ENCODE measurements at places on chromosomes 2 and 18. TPM values are rescaled to one million over a fixed set of nuclear protein-coding genes. Genes with fewer than 3 reads are reported as not detected.

- no peak for DNase-seq
These were observed 1023.2 kb downstream of the BCL11A start for GRCh38 chr2:59530258-59530657.

DNA sequence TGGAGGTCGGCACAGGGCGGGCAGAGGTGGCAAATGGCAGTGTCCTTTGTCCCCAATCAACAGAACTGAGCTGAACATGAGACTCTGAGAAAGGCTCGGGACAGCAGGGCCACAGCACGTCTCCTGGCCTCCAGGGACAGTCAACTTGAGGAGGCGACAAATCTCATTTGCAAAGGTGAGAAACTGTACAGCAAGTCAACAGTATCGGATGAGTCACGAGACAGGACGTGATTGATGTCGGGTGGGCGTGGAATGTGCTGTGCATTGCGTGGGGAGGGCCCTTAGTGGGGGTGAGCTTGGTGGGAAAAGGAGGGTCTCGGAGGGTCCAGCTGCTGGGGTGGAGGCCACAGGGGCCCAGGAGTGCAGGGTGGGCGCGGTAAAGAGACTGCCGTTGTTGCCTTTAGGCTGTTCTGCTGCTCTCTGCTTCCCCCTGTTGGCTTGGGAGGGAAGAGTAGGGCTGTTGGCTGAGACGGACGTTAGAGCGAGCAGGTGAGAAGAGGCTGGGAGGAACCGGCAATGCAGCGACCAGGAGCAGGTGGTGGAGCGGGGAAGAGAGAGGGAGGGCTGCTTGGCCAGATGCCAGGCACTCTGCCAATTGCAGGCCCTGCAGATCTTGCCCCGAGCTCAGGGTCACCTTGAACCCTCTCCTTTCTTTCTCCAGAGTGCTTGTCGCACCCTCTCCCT is 164.3 kb downstream of the BCL2 start:
- peak; percentile 66 for DNase-seq

The CFAP210 gene
- total RNA-seq: not detected

GRCh38 chr2:47720036-47720435 is 62.9 kb upstream of the MSH6 start:
- no peak for DNase-seq

The VAMP8 gene
- 8.3 TPM for total RNA-seq

The ARL5A gene
- 86.4 TPM for total RNA-seq

The SAP130 gene
- total RNA-seq: 11.7 TPM

- no peak for DNase-seq
These were observed 9.0 kb downstream of the DGUOK start for GRCh38 chr2:73935641-73936040.

- DNase-seq: no peak
These were observed 65.3 kb downstream of the MYT1L start for GRCh38 chr2:2265747-2266279.

GRCh38 chr2:191315365-191315752 is 70.2 kb downstream of the MYO1B start:
- no peak for DNase-seq

The CFAP221 gene
- total RNA-seq: 1.6 TPM

DNA sequence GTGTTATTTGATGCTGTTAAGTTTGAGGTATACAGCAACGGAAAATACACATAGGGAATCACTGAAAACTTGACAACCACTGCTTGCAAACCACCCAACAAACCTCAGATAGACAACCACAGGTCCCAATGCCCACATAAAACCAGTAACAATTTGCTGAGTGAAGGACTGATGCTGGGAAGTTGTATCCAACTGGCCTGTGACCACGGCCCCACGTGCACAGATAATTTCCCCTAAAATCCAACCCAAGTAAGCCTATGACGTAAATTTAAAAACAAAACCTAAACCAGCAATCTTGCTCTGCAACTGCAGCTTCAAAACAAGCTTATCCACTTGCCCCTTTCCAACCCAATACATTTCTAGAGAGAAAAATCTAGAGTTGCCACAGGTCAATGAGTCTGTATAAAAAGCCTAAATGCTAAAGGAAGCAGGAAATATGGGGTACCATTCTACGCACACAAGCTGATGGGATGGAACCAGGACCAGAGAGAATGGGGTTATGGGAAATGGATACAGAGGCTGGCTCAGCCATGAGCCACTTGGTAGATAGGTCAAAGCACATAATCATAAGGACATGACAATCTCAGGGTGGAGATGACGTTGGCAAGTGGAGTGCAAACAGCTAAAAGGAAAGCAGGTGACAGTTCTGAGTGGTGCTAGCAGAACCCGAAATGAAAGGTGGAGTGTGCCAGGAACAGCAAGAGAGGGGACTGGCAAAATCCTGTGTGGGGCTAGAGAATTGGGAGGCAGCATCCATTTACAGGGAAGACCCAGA is 27.8 kb upstream of the CREB1 start:
- peak; percentile 18 for DNase-seq

DNA sequence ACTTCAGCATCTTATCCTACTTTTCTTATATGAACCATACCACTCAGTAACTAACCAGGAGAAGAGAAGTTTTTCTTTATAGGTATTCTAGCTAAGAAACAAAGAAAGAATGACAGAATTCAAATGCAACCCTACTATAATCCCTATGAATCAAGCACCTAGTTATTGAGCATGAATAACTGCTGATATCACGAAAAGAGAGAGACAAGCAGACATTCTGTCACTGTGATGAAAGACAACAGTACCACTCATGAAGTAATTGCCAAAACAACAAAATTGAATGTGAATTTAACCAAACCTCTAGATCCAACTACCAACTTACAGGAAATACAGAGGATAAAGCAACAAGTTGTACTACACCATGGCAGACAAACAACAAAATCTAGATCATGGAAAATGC is 15.3 kb downstream of the TTC21B start:
- no peak for DNase-seq

DNA sequence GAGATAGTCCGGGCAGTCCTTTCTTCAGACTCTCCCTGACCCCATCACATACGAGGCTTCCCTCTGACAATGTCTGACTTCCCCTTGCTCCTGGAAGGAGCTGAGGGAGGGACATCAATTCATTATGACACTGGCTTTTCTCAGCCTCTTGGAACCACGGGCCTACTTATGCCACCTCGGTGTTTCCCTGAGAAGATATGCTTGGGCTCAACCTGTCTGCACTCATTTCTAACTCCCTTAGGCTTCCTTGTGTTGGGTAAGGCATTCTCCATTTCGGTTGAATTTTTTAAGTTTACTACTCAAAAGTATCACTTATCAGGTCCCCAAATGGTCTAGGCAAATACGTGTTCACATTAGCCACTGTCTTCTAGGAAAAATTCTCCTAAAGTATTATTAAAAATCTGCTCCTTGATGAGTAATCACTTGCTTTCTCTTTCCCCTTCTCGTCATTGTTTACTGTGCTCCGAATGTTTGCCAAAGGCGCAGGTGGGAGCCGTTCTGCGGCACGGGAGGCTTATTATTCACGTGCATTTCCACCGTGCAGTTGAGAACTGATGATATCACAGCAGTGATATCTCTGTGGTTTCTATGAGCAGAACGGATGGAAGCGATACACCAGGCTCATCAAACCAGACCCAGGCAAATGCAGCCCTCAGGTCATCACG is 33.1 kb downstream of the ARL4C start:
- DNase-seq: no peak

DNA sequence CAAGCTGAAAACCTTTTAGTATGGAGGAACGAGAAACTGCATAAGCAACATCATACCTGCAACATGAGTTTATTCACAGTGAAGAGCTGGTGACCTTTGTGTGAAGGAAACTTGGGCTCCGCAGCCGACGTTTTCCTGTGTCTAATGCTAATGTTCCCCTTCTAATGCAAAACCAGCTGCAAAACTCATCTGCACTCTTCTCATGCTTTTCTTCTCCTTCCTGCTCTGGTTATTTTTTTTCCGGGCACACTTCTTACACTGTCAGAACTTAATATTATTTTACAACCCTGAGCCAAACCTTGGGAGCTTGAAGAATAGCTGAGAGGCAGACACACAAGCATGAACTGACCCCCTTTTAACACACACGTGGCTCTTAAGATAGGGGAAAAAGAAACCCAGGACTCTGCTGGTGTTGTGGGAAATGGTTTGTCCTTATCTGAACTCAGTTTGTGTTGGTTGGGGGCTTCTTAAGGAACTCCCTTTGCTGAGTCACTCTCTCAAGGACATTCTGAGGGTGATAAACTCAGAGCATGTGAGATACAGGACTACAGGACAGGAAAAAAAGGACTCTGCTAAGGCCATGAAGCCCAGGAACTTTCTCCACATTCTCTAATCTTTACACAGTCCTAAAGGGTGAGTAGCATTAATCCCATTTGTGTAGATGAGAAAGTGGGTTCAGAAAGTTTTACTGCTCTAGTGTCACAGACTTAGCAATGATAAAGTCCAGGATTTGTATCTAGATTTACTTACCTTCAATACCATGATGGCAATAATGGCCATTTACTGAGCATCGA is 439.3 kb upstream of the TRIB2 start:
- peak; percentile 21 for DNase-seq

The PSTPIP2 gene
- 8.0 TPM for total RNA-seq

The PLGLB1 gene
- 2.8 TPM for total RNA-seq

- no peak for DNase-seq
These were observed 73.3 kb upstream of the MBOAT2 start for GRCh38 chr2:9076755-9077154.

DNA sequence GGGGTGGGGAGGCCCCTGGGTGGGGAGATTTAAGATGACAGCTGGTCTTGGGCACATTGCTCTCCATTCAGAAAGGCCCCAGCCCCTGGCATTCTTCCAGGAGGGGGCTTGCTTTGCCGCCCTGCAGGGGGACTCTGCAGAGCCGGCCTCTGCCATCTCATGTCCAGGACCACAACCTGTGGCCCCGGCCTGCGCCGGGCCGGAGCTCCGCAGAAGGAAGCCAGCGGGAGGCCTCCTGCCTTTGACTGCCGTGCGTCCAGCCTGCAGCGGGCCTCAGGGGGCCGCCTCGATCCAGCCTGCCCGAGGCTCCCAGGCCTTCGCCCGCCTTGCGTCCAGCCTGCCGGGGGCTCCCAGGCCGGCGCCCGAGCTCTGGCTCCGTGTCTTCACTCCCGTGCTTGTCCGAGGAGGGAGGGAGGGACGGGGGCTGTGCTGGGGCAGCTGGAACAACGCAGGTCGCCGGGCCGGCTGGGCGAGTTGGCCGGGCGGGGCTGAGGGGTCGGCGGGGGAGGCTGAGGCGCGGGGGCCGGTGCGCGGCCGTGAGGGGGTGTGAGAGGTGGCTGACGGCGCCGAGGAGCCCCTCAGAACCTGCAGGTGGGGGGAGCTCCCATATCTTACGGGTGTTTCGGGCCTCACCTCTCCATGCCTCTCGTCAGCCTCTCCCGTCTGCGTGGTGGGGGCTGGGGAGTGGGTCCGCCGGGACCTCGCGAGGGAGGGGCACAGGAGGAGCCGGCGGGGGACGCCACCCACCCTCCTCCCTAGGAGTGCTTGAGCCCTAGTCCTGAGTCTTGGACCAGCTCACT is 20.4 kb downstream of the GPC1 start:
- DNase-seq: no peak

GRCh38 chr2:144372410-144373080 is 147.4 kb downstream of the ZEB2 start:
- DNase-seq: no peak

DNA sequence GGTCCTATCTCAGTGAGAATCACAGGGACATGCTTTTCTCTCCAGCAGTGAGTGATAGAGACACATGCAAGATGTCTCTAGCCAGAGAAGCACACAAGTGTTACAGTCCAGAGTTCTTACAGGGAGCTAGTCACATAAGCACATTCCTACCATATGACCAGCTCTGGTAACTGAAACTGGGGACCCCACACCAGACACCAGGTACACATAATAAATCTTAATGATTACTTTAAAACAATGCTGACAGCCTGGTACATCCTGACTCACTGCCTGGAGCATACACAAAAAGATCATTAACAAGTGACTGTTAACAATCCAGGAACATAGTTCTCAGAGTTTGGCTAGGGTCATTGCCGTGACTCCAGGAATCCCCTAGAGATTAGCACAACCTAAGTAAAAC is 53.6 kb downstream of the GALNT1 start:
- DNase-seq: no peak

DNA sequence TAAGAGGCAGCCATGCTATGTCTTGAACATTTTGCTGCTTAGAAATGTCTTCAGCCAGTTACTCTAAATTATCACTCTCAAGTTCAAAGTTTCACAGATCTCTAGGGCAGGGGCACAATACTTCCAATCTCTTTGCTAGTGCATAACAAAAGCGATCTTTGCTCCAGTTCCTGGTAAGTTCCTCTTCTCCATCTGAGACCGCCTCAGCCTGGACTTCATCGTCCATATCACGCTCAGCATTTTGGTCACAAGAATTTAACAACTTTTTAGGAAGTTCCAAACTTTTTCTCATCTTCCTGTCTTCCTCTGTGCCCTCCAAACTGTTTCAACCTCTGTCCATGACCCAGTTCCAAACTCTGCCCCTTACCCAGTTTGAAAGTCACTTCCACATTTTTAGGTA is 8.8 kb upstream of the SLC35F5 start:
- DNase-seq: no peak

The ARHGEF33 gene
- 1.4 TPM for total RNA-seq

The MPV17 gene
- total RNA-seq: 153 TPM

The PDIA6 gene
- 136 TPM for total RNA-seq

DNA sequence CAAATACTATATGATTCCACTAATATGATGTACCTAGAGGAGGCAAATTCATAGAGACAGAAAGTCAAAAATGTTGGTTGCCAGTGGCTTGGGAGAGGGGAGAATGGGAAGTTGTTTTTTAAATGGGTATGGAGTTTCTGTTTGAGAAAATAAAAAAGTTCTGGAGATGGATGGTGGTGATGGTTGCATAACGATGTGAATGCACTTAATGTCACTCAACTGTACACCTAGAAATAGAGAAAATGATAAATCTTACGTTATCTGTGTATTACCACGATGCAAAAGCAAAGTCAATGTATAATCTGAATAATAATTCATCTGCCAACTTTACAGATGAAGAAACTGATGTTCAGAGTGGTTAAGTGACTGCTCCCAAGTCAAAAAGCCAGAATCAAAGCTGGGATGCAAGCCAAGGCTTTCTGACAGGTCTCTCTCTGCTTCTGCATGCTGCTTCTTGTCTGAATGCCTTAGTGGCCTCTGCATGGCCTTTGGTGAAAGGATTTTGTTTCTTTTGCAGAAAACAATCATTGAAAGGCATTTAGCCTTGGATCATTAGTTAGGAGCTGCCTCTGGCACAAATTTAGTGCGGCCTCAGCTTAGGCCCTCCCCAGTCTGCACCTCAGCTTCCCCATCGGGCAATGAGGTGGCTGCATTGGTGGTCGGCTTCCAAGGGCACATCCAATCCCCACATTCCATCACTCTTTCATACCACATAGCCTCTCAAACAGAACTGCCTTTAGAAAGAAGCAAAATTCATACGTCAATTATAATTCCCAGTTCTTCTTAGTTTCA is 46.5 kb upstream of the MYCN start:
- DNase-seq: no peak

GRCh38 chr18:48868468-48869466 is 82.0 kb downstream of the SMAD7 start:
- no peak for DNase-seq

The CDK15 gene
- 0.07 TPM for total RNA-seq

GRCh38 chr2:230941202-230942180 is 16.4 kb upstream of the GPR55 start:
- DNase-seq: peak; percentile 30

All from adrenal gland (tissue), 19 donors.